ENCODE measurements at places on chromosomes 12 and 14.

- no peak for DNase-seq
Observed at GRCh38 chr14:105173901-105174894, 5.6 kb upstream of the JAG2 start.

DNA sequence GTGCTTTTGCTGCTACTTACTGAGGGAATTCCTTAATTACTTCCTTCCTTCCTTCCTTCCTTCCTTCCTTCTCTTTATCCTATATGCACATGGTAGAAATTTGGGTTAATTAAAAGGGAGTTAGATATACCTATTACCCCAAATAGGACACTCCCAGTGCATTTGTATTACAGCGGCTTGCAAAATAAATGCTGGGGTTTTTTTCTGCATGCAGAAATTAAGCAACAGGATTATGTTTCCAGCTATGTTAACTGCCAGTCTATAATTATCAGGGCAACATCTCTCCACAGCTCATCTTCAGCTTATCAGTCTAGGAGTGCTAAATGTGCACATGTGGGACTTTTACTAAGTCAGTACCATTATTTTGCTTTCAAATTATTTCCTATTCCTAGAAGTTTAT is 132.9 kb upstream of the SLC35F4 start:
- DNase-seq, result no peak

- no peak for DNase-seq
Observed at GRCh38 chr12:119758722-119759121, 90.8 kb downstream of the PRKAB1 start.

- DNase-seq, result peak; percentile 38
Observed at GRCh38 chr14:22319526-22320361, 269.3 kb downstream of the DAD1 start.

DNA sequence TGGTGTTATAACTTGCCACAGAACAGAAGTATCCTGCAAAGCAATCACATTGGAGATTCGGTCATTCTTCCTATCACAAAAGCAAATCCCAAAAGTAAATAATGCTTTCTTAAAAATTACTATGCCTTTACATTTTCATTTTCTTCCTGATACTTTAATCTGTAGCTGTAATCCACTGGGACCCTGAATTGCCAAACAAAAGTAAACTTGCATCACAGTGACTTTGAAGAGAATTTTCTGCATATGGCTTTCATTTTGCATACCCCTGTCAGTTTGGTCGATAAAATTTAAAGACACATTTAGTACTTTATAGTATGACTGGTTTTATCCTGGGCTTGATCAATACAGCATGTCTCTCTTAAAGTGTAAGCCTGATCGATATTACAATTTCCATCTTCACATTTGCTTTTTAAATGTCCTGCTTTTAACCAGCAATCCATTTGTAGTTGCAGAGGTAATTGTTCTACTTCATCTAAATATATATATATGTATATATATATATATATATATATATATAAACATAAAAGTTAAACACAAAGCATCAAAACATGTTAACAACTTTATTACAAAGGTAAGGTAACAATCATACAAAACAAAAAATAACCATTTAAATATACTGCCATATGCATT is 53.7 kb upstream of the PLEKHA5 start:
- no peak for DNase-seq

DNA sequence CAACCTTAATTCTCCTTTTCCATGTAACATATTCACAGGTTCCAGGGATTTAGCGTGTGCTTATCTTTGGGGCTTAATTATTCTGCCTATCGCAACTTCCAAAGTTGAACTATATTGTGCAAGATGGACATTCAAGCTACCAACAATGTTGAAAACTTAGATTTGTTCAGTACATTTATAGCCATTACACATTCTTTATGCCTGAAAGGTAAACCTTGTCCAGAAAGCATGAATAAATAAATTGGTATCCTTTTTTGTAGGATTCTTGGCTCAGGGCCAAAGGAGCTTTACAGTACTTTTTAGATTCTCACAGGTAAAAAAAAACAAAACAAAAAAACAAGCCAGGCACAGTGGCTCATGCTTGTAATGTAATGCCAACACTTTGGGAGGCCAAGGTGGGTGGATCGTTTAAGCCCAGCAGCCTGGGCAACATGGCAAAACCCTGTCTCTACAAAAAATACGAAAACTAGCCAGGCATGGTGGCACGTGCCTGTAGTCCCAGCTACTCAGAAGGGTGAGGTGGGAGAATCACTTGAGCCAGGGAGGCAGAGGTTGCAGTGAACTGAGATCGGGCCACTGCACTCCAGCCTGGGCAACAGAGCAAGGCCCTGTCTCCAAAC is 3.3 kb downstream of the C12orf56 start:
- DNase-seq, result no peak

- no peak for DNase-seq
Observed at GRCh38 chr14:32167907-32168306, 33.9 kb upstream of the RNU6-7 start.

- no peak for DNase-seq
Observed at GRCh38 chr12:42365486-42365885, 39.5 kb downstream of the PPHLN1 start.

DNA sequence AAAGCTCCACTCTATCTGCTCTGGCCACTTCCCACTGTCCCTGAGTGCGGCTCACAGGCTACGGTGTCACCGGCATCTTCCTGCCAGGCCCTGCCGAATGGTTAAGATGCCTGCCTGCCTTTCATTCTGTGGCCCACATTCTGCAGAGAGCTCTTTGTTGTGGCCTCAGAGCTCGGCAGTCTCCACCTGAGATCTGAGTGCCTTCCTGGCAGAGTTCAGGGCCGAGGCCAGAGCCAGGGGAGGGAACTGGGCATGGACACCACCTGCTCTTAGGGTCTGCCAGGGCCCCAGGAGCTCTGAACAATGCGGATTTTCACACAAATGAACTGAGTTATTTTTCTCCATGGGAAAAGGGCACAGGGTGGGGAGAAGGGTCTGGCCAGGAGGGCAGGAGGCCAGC is 127.2 kb downstream of the RBM19 start:
- no peak for DNase-seq

GRCh38 chr14:26289891-26290486 is 307.8 kb downstream of the NOVA1 start:
- peak; percentile 57 for DNase-seq

DNA sequence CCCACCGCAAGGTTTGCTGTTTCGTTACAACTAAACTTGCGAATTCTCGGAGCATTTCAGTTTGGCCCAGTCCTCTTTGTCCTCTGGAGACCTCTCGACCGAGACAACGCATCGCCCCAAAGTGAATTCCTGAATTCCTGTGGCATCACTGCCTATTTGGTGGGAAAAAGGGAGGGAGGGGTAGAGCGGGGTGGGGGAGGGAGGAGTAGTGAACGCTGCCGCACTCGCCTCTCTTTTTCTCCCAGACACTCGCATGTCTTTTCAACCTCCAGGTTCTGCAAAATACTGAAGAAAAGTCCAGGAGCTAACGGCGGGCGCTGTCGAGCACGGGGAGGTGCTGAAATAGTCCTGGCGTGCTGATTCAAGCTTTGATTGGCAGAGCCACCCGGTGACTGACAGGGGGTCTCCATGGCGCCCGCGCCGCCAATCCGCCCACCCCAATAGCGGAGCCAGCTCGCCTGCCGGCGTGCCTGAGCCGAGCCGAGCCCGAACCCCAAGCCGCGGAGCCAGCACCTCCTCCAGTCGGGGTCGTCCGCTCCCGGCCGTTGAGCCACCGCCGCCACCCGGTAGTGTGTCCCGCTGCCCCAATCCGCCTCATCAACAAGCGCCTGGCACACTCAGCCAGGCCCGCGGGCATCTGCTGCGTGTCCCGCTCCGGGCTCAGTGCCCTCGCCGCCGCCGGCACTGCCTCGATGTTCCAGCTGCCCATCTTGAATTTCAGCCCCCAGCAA is at the start of gene SIX6:
TSS of gene SIX6 (plus strand) at position 440 of the 731 bp plus-strand sequence. CDS start at position 693, 253 bp downstream.
- DNase-seq, result peak; percentile 11

- peak; percentile 96 for DNase-seq
Observed at GRCh38 chr14:31229638-31230572, 22.3 kb upstream of the HECTD1 start.

DNA sequence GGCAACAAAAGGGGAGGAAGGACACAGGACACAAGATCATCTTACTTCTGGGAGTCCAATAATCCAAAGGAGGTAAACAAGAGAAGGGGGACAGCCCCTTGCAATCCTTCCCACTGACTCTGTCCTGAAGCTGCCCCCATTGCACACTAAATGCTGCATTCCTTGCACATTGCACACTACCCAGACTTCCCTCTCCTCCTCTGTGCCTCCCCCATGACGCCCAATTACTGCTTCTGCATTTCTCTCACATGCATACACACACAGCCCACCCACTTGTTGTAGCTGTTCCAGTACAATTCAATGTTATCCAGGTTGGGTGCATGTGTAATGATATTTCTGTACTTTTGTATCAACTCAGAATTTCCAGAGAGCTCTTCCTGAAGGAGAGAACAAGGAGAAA is 5.5 kb downstream of the NDRG2 start:
- peak; percentile 24 for DNase-seq

DNA sequence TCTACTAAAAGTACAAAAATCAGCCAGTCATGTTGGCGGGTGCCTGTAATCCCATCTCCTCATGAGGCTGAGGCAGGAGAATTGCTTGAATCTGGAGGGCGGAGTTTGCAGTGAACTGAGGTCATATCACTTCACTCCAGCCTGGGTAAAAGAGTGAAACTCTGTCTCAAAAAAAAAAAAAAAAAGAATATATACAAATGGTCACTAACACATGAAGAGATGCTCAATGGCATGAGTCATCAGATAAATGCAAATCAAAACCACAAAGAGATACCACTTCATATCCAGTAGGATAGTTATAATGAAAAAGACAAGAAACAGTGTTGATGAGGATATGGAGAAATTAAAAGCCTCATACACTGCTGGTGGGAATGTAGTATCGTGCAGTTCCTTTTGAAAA is 33.6 kb upstream of the METAP2 start:
- no peak for DNase-seq

DNA sequence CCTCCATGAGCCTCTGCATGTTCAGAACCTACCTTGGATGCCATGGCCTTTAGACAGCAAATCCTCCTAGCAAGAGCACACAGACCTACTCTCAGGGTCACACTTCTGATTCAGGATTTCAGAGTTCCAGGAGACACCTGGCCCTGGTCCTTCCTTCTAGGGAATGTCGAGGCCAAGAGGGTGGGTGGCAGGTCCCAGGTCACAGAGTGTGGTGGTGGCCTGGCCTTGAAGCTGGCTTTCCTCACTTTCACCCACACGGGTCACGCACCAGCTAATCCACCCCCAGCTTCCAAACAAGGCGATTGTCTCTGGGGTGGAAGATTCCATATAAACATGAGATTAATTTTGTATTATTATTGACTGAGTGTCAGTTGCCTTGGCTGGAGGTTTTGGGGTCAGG is 328.3 kb upstream of the RTL1 start:
- DNase-seq, result no peak

DNA sequence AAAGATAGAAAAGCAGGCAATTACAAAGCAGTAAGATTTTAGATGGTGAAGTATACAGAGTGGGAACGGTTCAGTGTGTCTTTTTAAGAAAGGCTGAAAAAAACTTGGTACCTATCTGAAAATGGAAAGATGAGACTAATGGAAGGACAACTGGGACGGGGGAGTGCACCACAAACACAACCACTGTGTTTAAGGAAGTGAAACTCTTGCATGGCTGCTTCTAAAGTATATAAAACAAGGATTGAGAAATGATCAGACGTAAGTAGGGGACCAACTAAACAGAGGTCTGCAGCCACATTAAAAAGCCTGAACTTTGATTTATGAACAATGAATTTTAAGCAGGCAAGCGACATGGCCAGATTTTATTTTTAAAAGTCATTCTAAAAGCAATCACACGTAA is 328.6 kb downstream of the MDGA2 start:
- DNase-seq, result no peak

- no peak for DNase-seq
Observed at GRCh38 chr14:27096091-27096490, 498.3 kb upstream of the NOVA1 start.

- no peak for DNase-seq
Observed at GRCh38 chr12:50220363-50220995, 53.3 kb upstream of the CERS5 start.

DNA sequence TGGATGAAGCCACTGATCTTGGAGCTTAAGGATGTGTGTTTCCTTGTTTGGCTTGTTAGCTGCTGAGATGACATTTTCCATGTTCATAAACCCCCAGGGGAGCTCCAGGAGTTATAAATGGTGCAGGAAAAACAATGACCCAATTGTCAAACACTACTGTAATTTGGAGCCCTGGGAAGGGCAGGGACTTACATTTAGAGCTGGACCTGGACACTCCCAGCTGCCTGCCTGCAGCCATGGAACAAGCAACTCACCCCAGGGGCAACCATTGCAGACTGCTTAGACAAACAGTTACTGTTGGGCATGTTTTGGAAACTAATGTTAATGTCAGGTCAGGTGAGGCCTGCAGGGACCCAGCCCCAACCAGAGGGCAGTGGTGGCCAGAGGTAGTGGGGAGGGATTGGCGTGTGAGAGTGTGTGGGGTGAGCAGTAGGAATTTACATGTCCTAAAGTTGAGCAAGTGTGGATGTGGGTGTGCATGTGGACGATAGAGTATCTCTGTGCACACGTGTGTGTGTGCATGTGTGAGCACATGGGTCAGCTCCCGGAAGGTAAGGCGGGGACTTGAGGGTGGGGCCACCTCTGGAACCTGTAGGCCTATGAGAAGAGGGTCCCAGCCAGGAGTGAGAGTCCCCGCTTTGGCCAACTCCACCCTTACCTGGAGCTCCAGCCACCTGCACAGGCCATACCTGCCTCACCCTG is 86.4 kb upstream of the NOS1 start:
- no peak for DNase-seq

DNA sequence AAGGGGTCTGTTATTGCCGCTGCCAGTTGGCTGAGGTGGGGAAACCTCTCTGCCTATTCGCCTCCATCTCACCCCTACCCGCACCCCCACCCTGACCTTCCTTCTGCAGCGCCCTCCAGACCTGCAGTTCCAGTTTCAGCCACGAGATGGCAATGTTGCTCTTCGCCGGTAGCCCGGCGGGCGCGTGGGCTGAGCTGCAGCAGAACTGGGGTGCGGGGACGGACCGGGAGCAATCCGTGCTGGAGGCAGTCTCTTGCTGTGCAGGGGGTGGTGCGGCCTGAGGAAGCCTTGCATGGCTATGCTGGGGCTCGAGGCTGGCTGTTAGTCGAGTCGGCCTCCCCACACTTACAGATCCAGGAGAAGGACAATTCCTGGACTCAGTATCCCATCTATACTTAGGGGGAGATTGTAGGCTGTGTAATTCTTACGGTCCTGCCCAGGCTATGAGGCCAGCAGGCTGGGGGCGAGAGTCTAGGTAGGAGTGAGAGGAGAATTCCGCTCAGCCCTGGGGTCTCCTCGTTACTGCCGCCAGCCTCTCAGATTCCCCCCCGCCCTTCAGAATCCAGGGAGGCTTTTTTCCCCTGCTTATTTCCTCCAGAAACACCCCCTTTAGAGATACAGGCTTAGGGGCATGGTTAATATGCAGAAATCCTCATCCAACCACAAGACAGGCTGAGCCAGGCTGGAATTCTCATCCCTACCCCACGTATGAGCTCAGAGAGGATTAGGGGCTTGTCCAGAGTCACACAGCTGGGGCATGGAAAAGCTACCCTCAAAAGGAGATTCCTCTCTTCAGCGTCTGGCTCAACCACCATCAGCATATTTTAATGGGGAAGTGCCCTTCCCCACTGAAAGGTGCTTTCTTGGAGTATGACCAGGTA is 118.2 kb downstream of the AACS start:
- peak; percentile 92 for DNase-seq

- peak; percentile 69 for DNase-seq
Observed at GRCh38 chr12:12726555-12727093, 9.5 kb downstream of the CDKN1B start.

Measured in AG08395 (cell line).